ENCODE measurements at places on chromosomes 2 and 18.
A peak's percentile ranks its signal among the peaks of the same experiment; 100 is the strongest.

- DNase-seq, result no peak
Observed at GRCh38 chr2:215723631-215724011, 287.8 kb upstream of the FN1 start.

GRCh38 chr2:1856475-1856874 is 112.2 kb upstream of the PXDN start:
- DNase-seq, result no peak

DNA sequence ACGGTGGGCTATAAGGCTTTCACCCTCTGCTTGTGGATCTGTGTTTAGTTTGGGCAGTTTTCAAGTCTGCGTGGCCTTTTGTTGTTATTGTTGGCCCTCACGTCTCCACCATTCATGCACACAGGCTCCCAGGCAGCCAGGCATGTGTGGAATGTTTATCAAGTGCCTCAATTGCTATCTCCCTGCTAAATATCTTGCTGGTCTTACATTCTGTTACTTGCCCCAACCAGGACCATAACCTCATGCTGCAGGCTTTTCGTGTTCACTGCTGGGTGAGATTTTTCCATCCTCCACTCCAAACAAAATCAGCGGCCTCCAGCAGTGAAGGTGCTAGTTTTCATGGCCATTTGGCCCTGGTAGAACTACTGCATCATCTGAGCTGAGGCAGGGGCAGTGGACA is 63.0 kb upstream of the DSC1 start:
- DNase-seq, result peak; percentile 4

GRCh38 chr2:235206980-235207579 is 255.3 kb downstream of the SH3BP4 start:
- no peak for DNase-seq

DNA sequence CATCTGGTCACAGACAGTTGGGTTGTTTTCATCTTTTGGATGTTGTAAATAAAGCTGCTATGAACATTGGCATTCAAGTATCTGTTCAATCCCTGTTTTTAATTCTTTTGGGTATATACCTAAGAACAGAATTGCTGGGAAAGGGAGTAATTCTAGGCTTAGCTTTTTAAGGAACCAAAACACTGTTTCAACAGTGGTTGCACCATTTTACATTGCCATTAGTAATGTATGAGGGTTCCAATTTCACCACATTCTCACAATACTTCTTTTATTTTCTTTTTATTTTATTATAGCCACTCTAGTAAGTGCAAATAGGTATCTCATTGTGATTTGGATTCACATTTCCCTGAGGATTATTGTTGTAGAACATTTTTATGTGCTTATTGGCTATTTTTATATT is 108.9 kb upstream of the GLS start:
- DNase-seq, result no peak

- no peak for DNase-seq
Observed at GRCh38 chr2:21280793-21281192, 157.0 kb downstream of the TDRD15 start.

DNA sequence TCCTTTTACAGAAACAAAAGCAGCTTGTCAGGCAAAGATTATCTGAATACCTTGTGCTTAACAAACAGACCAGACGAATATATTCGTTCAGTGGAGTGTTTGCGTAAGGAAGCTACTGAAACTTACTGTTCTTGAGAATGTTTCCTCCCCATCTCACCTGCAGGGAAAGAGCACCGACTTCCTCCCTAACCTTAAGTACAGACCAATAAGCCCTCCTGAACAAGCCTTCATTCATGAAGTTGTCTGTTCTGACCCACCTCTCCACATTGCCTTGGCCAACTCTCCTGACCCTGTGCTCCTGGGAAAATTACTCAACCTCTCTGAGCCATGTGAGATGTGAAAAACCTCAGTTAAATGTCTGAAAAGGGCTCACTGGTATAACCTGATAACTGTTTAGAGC is 35.2 kb downstream of the STK39 start:
- DNase-seq, result no peak

- DNase-seq, result peak; percentile 32
Observed at GRCh38 chr2:29841386-29842004, 79.9 kb downstream of the ALK start.

GRCh38 chr2:39281391-39281790 is 37.6 kb upstream of the CDKL4 start:
- no peak for DNase-seq

DNA sequence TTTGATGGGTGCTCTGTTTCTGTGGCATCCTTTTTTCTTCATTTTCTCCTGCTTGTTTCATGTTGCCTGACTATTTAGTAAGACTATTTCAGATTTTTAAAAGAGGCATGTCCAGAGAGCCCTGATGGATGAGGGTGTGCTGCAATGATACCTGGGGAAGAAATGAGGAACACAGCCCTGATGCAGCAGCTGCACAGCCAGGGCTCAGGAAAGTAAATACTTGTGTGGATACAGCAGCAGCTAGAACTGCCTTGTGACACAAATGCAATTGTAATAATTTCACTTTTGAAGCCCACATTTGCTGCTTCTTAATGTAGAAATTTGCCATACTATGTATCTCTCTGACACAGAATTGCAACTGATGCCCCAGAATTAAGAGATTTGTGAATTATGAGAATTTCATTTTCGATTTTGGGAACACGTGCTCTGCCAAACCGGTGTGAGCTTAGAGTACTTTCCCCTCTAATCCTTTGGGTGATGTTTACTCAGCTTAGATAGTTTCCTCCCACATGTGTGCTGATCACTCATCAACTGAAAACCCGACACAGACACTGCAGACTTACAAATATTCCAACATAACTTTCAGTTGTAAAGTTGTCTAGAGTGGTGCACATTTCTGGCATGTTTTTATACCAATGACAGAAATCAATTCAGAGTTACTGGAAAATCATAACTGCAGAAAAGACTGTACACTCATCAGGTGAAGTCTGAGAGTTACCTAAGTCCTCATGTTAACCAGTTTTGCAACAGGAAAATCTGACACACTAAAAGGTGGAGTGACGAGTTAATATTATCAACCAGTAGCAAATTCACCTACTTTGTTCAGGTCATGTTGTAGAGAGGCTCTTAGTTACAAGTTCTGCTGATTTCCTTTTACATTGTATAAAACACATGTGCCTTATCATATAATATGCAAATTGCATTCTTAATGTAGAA is 383.4 kb downstream of the CBLN2 start:
- peak; percentile 10 for DNase-seq

GRCh38 chr18:44870631-44871502 is 190.2 kb downstream of the SETBP1 start:
- DNase-seq, result no peak

- DNase-seq, result peak; percentile 8
Observed at GRCh38 chr2:159168707-159169106, 117.8 kb downstream of the WDSUB1 start.

DNA sequence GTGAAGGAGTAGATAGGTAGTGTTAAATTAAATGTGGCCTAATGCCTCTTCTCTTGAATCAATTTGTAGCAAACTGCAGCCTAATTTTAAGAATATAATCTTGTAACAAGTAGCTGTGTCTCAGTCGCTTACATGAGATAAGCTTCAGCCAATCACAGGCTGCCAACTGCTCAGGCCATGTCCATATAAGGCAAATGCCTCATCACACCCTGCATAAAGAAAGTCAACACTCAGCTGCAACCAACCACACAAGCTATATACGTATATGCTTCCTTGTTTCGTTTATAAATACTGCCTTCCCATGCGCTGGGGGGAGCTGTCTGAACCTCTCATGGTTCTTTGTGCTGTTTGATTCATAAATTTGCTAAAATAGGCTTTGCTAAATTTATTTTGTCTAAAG is 476.3 kb downstream of the TRIB2 start:
- peak; percentile 53 for DNase-seq

DNA sequence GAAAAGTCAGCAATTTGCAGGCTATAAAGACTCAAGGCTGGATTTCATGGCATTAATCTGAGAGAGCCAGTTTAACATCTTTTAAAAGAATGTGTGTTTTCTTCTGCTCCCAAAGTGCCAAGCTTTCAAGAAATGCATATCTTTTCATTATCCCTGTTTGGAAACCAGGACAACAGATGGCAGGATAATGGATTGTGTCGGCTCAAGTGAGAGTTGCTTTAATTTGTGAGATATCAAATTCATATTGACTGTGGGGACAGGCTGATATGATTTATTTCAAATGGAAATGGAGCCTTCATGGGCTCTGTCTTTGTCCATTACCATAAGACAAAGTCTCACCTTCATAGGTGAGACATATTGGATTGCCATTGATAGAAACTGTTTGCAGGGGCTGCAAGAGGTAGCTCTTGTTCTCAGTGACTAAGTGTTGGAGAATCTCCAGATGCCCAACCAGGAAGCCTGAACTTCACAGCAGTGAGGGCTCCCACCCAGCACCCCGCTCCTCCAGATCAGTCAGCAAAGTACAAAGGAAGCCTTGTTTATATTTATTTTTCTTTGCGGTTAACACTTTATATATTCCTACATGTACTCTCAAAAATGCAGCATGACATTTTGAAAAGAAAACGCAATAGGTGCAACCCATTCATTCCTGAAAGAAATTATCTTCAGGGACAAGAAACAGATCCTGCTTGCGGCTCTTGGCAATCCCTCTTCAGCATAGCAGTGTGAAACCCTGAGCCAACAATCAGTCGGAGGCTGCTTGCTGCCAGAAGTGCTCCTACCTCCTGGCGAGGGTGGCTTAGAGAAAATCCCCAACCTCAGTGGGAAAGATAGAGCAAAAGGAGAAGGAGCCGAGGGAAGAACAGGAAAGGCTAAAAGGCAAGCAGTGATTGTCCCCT is 65.8 kb upstream of the ATL2 start:
- peak; percentile 21 for DNase-seq

- DNase-seq, result peak; percentile 85
Observed at GRCh38 chr2:99984799-99985515, 157.4 kb downstream of the AFF3 start.

DNA sequence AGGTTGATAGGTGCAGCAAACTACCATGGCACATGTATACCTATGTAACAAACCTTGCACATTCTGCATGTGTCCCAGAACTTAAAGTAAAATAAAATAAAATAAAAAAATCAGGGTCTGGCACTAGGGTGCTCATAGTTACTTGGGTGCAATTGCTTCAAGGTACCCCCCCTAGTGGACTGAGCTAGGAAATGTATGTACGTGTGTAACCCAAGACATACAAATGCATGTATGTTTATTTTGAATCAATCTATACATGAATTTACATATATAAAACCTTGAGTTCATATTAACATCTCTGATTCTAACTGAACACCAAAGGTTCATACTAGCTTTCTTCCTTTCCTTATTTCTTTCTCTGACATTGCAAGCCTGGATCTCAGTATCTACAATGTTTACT is 51.5 kb downstream of the USP37 start:
- DNase-seq, result peak; percentile 3

DNA sequence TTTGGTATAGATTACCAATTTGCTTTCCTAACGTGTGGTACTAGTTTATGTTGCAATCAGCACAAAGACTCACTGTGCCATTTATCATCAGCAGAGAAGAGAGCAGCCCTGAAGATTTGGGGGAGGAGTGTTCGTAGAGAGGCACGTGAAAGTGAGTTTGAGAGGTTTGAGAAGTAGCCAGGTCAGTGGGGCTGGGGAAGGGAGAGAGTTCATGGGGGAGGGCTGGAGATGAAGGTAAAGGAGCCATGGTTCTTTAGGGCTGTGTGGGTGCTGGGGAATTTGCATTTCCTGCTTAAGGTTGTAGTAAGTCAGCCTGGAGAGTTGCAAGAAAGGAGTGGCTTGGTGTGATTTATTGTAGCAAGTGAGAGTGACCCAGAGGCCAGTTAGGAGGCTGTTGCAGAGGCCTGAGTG is 172.1 kb downstream of the NEDD4L start:
- DNase-seq, result peak; percentile 35

DNA sequence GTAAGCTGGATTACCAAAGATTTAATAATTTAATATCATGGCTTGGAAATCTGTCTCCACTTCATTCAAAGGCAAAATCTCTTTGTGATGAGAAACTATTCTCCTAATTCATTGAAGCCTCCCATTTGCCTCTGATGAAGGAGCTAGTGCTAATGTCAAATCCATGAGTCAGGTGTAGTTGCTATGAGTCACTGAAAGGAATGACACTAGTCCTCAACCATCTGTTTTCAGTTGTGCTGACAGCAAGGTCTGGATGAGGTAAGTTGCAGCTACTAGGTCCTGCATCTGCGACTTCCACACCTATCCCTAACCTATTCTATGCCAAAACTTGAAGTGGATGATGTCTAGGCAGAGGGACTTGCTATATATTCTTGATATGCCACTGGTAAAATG is 324.0 kb upstream of the UBE2E3 start:
- DNase-seq, result peak; percentile 75

- DNase-seq, result no peak
Observed at GRCh38 chr2:121046335-121046734, 238.7 kb downstream of the TFCP2L1 start.

DNA sequence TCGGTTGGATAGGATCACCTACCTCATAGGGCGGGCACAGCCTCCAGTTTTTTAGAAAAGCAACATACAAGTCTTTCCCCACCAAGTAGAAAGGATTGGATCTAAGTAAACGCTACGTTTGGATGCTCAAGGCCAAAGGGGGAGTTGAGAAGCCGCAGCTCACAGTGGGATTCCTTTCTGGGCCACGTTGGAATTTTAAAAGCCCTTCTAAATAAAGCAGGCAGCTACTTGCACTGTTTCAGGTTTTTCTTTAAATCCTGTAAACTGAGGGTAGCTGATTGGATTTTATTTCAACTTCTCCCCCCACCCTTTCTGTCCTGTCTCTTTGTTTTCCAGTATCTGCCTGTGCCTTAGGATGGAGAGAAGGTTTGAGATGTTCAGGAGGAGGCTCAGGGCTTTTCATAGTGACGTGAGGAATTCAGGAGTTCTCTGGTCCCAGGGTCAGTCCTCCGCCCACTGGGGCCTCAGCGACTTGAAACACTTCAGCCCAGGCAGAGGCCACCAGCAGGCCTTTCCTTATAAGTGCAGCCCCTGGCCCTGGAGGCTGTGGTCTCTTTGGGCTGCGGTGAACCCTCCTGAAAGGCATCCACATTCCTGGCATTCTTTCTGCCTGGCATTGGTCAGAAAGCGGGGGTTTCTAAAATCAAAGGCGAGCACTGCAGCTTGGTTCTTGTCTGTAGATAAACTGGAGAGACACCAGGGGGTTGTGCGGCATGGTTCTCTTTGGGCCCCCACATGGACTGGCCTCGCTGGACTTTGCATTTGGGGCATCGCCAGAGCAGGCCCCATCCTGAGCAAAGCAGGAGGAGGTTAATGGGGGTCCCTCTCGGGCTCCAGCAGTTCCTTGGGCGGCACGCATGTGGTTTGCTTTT is 44.5 kb downstream of the SH3BP4 start:
- DNase-seq, result peak; percentile 89

- DNase-seq, result no peak
Observed at GRCh38 chr2:52955079-52955478, 812.5 kb upstream of the CHAC2 start.

GRCh38 chr2:109499566-109499965 is 114.2 kb downstream of the SEPTIN10 start:
- DNase-seq, result no peak

Data from fibroblast of skin of right quadriceps (primary cell).